Inflammatory macrophage treated with lipopolysaccharide for 4 hours (primary cell): ENCODE measurements at places on chromosomes 5 and 9.

DNA sequence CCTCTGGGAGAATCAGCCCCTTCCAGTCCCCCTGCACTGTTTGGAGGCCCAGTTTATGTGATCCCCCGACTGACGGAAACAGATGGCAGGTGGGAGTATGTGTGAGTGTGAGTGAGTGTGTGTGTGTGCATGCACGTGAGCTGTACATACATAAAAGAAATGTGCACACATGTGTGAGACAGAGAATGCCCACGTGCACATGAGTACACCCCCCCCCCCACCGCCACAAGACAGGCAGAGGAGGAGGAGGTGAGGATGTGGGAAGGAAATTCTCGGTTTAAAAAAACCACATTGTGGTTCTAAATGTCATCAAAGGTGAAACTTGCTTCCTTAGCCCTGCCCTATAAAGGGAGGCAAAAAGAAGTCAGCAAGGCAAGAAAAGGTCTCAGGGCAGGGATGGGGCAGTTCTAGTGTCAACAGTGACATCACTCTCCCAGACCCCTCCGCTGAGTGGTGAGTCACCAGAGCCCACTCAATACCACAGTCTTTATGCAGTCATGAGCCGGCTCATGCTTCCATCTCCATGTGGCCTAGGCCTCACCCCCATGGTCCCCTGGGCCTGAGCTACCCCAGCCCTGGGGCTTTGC is 79.2 kb upstream of the HSPA9 start:
- DNase-seq, result peak; percentile 31

GRCh38 chr5:98940581-98940980 is 11.8 kb upstream of the CHD1 start:
- peak; percentile 19 for DNase-seq

DNA sequence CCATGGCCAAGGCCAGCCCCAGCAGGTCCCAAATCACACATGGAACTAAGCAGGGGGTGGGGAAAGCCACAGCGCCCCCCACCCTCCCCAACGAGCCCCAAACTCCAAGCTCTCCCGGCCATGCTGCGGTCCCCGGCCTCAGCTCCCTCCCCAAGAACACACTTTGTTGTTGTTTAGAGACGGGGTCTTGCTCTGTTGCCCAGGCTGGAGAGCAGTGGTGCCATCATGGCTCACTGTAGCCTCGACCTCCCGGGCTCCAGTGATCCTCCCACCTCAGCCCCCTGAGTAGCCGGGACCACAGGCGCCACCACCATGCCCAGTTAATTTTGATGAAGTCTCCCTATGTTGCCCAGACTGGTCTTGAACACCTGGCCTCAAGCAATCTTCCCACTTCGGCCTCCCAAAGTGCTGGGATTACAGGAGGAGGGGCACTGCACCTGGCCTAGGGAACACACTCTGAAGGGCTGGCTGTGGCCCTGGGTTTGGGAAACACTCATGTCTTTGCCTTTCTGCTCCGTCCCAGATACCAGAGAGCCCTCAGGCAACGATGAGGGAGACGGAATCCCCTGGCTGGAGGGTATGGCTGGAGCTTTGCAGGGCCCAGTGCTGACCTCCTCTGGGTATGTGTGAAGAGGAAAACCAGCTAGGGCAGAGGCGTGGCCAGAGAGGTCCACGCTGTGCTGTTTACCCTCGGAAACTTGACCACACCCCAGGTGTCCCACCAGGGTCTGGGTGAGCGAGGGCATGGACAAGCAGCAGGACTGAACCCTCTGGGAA is 53.2 kb upstream of the UBAC1 start:
- DNase-seq, result no peak

DNA sequence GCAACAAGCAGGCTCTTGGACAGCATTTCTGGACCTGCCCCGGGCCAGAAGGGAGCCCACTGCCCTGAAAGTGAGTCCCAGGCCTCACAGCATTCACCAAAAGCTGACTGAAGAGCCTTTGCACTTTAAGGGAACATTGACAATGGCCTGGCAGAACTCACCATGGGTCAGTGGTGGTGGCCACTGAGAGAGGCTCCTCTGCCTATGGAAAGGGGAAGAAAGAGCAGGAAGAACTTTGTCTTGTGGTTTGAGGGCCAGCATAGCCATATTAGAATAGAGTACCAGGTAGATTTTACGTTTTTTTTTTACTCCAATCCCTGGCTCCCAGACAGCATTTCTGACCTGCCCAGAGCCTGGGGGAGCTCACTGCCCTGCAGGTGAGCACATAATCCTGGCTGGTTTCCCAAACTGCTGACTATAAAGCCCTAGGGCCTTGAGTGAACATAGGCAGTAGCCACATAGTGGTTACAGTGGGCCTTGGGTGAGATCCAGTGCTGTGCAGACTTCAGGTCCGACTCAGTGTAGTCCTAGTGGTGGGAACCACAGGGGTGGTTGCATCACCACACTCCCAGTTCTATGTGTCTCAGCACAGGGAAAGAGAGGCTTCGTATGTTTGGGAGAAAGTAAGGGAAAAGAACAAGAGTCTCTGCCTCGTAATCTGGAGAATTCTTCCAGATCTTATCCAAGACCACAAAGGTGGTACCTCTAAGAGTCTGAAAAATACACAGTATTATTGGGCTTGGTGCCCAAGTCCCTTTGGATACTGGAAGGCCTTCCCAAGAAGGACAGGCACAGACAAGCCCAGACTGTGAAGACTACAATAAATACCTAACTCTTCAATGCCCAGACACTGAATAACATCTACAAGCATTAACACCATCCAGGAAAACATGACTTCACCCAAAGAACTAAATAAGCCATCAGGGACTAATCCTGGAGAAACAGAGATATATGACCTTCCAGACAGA is 89.5 kb downstream of the TSSK1B start:
- DNase-seq, result no peak

DNA sequence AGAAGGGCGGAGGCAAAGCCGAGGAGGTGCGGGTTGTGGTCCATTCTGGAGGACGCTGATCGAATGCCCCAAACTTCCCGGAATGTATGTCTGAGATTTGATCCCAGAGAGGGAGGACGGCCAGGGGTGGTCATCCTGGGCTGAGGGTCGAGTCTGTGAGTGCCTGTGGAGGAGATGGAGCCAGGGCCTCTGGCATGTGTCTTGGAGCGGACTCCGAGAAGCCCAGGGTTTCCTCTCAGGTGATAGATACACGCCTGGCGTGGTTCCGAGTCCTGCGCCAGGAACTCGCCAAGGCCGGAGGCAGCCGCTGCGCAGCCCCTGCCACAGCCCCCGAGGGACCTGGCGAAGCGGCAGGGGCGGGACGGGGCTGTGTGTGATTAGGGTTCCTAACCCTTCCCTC is 363 bp downstream of the ZNF454 start:
- DNase-seq, result no peak

- no peak for DNase-seq
These were observed 335.3 kb downstream of the MARCHF11 start for GRCh38 chr5:15844253-15844652.

- no peak for DNase-seq
These were observed 807.4 kb downstream of the TLE1 start for GRCh38 chr9:80881940-80882339.

GRCh38 chr5:67154556-67155206 is 41.9 kb downstream of the CD180 start:
- no peak for DNase-seq

- peak; percentile 85 for DNase-seq
These were observed 105.2 kb downstream of the CDK5RAP2 start for GRCh38 chr9:120474591-120475243.

GRCh38 chr9:114124138-114124537 is 25.0 kb upstream of the KIF12 start:
- DNase-seq, result no peak

DNA sequence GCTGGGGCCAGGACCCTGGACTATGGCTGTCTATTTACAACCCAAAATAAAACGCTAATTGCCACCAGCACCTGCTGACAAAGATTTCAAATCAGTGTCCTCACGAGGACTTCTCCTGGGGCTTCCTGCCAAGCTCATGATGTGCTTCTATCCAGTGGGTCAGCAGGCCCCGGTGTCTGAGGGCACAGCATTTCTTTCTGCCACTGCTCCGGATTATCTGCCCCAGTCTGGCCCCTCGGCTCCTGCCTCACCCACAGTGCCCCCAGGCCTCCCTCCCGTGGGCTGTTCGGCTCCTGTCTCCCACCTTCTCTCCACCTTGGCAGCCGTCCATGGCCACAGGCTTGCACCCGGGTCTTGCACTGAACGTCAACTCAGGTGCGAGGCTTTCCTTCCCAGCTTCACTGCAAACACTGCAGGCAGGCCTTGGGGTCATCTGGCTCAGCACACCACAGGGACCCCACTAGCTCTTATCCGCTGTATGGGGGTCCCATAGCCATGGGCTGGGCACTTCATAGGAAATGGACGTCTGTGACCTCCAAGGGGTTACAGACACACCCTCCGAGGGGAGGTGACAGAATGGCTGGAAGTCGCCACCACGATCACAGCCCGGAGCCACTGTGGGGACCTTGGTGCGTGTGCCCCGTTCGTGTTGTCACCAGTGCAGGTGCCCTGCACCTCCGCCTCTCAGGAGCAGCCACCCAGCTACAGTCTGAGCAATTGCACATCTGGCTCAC is 43.8 kb upstream of the FCN1 start:
- no peak for DNase-seq

DNA sequence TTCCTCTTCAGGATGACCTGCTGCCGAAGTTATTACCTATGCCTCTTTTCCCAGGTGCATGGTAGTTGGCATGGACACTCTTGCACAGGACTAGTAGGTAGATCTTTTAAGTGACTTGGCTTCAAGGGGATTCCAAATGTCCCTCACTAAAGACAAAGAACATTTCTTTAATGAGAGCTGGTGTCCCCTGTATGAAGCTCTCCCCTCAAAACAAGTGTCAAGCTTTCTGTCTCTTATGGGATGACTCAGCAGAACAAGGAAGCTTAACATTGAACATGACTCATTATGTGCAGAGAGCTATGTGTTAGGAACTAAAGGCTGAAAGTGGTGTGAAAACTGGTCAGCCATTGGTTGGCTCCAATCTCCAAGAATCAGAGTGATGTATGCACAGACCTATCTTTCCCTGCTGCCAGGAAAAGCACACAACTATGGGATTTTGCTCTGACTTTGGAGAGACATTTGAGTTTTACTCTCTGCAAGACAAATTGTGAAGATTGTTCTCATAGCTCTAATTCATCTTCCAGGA is 120.5 kb downstream of the PRDM6 start:
- no peak for DNase-seq

DNA sequence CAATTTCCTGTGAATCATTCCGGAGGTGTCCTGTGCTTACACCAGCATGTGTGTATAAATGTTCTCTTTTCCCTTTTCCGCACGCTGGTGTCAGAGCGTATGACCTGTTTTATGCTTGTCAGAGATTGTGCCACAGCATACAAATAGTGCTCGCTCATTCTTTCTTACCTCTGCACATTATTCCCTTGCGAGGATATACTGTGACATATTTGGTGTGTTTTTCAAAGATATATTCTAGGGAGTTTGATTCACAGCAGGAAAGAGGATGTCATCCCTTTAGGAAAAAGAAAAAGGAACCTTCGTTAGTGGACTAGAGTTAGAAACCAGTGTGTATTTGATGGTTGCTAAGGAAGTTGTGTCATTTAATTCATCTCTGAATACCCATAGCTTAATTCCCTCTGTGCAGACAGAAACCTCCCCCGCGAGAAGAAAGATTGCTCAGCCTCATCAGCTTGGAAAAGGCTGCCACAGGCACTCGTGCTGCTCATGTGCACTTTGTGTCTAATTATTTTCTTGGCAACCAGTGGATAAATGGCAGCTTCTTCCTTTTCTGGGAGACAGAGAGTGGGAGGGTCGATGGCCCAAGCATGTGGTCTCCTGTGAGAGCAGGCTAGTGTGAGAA is 14.7 kb upstream of the CCIN start:
- DNase-seq, result peak; percentile 97

DNA sequence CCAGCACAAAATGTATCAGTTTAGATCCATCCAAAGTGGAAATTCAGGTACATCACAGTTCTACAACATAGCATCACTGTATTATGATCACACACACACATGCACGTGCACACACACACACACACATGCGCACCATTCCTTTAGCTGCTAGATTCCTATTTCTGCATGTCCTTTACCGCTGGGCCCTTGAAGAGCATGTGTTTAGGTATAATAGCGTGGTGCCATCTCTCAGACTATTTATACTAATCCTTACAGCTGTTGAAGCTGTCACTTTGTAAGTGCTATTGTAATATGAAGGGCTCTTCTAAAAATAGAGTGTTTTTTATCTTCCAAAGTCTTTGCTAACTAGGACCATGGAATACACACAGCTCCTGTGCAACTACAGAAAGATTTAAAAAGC is 308.8 kb upstream of the TRPC7 start:
- DNase-seq, result no peak

- no peak for DNase-seq
These were observed 6.0 kb downstream of the SOHLH1 start for GRCh38 chr9:135693265-135693664.

DNA sequence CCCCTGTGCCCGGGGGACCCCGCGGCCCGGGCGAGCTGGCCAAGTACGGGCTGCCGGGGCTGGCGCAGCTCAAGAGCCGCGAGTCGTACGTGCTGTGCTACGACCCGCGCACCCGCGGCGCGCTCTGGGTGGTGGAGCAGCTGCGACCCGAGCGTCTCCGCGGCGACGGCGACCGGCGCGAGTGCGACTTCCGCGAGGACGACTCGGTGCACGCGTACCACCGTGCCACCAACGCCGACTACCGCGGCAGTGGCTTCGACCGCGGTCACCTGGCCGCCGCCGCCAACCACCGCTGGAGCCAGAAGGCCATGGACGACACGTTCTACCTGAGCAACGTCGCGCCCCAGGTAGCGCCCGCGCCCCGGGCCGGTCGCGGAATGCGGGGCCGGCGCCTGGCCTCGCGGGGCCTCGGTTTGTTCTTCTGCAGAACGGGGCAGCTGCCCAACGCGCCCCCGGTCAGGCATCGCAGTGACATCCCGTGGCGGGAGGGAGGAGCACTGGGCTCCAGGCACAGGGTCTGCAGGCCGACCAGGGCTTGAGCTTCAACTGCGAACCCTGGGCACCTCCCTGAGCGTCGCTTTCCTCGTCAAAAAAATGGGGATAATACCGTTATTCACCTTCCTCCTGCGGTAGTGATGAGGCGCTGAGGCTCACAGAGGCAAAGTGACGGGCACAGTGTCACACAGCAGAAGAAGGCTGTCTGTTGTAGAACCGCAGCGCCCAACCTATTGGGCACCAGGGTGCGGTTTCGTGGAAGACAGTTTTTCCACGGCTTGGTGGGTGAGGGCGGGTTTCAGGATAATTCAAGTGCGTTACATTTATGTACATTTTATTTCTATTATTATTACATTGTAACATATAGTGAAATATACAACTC is 777 bp downstream of the ENDOG start:
- DNase-seq, result peak; percentile 23

GRCh38 chr9:136311051-136312008 is 7.4 kb upstream of the CCDC187 start:
- no peak for DNase-seq

GRCh38 chr5:142984525-142984924 is 214.3 kb downstream of the ARHGAP26 start:
- DNase-seq, result no peak

GRCh38 chr5:139746691-139747582 is 48.7 kb upstream of the PSD2 start:
- peak; percentile 38 for DNase-seq

- DNase-seq, result no peak
These were observed 41.2 kb upstream of the ITGA1 start for GRCh38 chr5:52746539-52746938.

- DNase-seq, result no peak
These were observed 653.6 kb downstream of the RAB3C start for GRCh38 chr5:59236448-59236847.
